ENCODE measurements at places on chromosomes 12 and 14.

- no peak for DNase-seq
Observed at GRCh38 chr12:108037960-108038359, 91.1 kb upstream of the WSCD2 start.

DNA sequence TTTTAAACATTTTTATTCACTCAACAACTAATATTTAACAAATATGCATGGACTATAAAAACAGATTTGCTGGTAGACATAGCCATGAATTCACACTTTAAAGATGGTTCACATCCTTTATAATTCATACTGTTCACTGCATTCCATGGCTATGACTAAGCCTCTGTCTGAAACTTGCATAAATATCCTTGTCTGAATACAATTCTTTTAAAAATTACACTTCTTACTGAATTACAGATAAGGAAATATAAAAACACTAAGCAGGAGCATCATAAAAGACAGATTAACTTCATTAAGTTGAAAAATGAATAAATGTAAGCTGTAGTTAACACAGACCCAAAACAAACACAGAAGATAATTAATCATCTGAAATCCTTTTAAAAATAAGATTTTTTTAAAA, 53.8 kb downstream of the GXYLT1 start:
- no peak for DNase-seq

- no peak for DNase-seq
Observed at GRCh38 chr12:38847247-38847646, 58.1 kb downstream of the CPNE8 start.

DNA sequence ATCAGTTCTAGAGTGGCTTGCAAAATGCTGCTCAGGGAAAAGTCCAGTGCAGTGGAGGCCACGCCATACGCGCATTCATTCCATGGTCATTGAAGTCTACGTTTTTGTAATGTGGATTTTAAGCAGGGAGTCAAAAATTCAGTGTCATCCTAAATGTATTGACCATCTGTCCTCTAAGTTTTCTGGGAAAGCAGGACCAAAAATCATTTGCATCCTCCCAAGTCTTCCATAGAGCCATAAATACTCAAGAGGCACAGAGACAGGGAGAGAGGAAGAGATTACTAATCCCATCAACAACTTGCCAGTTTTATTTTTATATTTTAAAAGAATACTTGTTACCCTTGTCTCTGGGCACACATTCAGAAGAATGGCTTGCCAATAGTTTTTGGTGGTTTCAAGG, 36.9 kb downstream of the RHOJ start:
- no peak for DNase-seq

DNA sequence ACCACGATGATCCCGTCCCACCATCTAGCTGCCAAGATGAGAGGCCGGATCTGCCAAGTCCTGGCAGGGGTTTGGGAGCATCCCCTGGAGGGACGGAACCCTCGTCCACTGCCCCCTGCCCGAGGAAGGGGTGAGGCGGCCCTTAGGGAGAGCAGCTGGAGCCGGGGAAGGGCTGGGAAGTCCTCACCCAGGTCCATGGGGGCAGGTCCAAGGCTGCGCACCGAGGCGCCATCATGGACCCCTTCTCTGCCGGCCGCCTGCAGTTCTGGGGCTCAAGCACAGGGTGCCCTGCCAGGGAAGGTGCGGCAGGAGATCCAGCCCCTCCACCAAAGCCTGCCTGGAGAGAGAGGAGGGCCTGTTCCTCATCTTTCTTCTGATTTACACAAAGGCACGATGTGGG, 17.6 kb upstream of the FBRSL1 start:
- no peak for DNase-seq

DNA sequence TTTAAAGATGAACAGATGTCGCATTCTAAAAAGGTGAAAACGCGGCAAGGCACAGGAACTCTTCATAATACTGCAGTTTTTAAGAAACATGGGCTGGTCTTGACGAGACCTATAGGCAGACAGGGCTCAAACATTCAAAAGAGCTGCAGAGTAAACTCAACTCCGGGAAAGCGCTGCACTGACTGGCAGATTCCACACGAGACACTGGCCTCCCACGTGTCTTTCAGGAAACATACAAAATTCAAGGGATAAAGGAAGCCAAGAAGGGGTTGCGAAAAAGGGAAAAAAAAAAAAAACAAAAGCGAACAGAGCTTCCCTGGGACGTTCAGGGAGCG, 614 bp upstream of the ARF6 start:
- DNase-seq: peak; percentile 67

DNA sequence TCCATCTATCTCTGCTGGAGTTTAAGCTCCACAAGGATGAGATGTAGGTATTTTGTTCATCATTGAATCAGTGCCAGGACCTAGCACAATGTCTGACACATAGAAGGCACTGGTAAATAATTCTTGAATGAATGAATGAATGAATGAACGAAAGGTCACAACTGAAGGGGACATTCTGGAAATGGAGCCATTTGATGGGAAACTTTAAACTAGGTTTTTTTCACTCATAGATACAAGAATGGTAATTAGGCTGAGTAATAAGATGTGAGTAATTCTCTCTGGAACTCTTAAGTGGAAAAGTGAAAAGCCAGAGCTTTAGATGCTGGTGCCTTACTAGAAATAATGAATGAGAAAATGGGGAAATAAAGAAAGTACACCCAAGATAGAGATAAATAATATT, 44.3 kb downstream of the SCN8A start:
- DNase-seq: no peak

GRCh38 chr12:116141110-116141832, 136.2 kb downstream of the MED13L start:
- DNase-seq: no peak

DNA sequence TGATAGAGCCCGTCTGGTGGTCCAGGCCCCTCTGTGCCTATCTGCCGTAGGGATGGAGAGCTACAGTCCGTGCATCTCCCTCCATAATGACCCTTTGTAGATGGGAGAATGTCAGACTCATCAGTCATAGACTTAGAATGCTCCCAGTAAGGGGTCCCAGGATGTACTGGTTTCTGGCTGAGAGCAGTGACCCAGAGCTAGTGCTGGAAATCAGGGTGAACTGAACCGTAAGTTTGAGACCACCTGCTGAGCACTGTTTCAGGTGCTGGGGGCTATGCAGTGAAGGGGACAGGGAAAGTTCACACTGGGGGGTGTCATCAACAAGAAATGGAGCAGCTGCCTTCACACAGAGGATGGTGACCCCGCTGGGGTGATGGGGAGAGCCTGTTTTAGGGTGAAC, 34.1 kb downstream of the SLC6A12 start:
- no peak for DNase-seq

GRCh38 chr12:95978351-95978750, 17.8 kb downstream of the HAL start:
- DNase-seq: no peak

DNA sequence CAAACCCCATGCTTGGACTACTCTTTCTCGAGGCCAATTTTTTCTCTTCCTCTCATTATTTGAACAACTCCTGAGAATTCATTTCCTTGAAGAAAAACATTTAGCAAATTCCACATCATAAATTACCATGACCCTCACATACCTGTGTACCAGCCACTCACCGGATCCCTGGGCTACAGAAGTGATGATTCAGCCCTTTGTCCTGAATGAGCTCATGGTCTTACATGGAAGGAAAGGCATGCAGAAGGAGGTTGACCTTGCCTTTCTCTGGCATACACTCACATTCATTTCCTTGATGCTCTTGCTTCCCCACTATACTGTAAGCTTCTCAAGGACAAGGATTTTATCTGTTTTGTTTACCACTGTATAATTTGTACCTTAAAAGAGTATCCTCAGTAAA, 191.5 kb downstream of the SLC5A8 start:
- DNase-seq: no peak

GRCh38 chr12:40646456-40646855, 45.8 kb upstream of the CNTN1 start:
- no peak for DNase-seq

- no peak for DNase-seq
Observed at GRCh38 chr12:64099397-64099796, 122.7 kb downstream of the KICS2 start.

DNA sequence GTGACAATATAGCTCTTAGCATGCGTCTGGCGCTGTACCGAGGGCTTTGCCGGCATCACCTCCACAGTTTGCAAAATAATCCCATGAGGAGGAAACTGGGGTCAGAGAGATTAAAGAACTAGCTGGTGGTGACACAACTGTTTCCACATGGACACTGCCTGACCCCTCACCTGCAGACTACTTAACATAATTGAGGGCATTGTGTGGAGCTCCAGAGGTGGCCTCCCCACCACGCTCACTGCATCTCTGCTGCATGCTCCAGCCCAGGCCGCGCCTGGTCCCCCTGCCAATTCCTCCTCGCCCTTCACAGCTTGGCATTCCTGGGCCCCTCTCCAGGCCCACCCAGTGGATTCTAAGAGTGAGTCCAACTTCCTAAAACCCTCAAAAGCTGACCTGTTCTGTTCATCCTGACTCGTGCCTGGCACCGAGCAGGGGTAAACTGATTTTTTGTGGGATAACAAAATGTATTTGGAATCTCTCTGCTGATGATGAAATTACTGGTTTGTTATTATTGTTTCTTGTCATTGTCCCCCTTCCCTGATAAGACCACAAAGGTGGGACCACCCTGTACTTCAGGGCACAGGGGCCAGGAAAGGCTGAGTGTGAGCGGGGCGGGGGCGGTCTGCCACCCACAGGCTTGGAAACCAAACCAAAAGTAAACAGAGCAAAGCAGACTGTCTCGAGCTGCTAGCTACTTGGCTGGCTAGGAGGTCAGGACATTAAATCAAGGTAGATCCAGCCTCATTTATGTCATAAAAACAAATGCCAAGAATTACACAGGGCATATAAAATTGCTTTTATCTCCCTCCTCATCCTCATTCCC, 40.6 kb downstream of the CHGA start:
- DNase-seq: no peak

- DNase-seq: no peak
Observed at GRCh38 chr12:112977641-112978040, 678 bp upstream of the OAS2 start.

GRCh38 chr12:70648191-70648590, 11.0 kb upstream of the PTPRB start:
- DNase-seq: no peak

- no peak for DNase-seq
Observed at GRCh38 chr12:105476616-105477015, 146.1 kb downstream of the C12orf75 start.

- peak; percentile 30 for DNase-seq
Observed at GRCh38 chr14:63542231-63542999, 762 bp downstream of the PPP2R5E start.

- DNase-seq: no peak
Observed at GRCh38 chr12:6206327-6206726, 6.1 kb downstream of the CD9 start.

DNA sequence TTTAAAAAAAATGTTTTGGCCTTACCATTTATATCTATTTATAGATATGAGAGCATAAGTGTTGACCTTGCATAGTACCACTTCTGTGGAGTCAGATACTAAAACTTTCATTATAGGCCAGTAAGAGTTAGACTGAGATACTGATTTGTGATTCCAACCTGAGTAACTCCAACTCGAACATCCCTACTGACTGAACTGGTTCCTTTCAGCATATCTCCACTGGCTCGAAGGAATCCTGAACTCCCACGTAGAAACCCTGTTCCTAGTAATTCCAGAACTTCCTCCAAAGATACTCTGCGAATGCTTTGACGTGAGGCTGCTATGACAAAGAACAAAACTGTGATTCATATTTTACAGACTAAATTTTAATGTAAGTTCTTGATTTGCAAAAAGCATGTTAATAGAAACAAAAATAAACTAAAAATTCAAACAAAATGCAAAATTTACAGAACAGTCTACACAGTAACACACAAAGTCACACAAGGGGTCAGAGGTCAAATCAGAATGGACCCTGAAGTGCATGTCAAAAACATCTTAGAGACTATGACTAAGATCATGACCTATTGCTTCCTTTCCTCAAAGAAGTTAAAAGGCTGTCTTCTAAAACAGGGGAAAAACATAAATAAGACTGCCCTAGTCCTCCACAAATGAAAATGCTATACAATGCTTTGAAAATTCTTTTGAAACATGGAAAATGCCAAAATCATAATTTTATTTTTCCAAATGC, 31.5 kb downstream of the HEATR5A start:
- DNase-seq: no peak

DNA sequence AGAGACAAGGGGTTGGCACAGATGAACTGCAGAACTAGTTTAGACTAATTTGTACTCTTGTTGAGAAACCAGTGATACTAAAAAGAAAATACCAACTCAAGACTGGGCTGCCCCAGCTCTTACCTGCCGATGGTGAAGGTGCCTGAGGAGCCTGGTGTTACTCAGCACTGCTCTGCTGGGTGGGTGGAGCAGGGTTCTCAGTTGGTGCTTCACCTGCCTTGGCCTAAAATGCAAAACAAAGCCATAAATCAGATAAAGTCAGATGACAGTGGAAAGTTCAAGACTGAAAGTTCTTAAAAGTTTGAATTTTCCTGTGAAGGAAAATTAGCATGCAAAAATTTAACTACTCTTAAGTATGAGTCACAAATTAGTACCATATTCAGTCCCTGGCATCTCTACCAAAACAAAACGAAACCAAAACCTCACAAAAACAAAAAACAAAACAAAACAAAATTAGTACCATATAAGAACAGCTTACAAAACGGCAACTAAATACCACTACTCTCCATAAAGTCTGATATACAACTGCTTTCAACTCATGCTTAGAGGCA, 21.9 kb downstream of the YBX3 start:
- peak; percentile 25 for DNase-seq

- no peak for DNase-seq
Observed at GRCh38 chr14:68278576-68279436, 459.2 kb downstream of the RAD51B start.

GRCh38 chr14:53668897-53669296, 287.7 kb downstream of the BMP4 start:
- DNase-seq: no peak

- no peak for DNase-seq
Observed at GRCh38 chr12:77471801-77472200, 358.9 kb upstream of the NAV3 start.

GRCh38 chr12:102144221-102144620, 24.2 kb downstream of the PARPBP start:
- DNase-seq: no peak

- peak; percentile 33 for DNase-seq
Observed at GRCh38 chr12:98745578-98746391, 100.7 kb downstream of the APAF1 start.

GRCh38 chr14:23750357-23750756, 114.2 kb downstream of the DHRS2 start:
- DNase-seq: no peak

DNA sequence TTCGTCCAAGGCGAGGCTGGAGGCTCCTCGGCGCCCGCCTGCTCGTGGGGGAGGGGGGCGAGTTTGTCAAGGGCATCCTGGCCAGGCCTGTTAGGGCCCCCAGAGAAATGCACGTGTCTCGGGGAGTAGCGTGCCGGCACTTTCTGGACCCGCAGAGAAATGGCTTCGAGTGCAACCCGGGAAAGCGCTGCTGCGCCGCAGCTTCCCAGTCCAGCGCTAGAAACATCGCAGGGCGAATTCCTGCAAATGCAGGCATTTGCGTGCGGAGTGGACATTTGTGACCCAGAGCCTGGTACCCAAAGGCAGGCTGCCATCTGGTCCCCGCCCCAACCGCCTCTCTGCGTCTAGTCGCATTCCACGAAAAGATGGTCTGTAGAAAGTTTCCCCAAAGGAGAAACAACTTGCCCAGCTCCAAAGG, 756 bp downstream of the LGR5 start:
- DNase-seq: no peak
